H9 (cell line): ENCODE measurements at places on chromosomes 7 and 10. TPM values are rescaled to one million over a fixed set of nuclear protein-coding genes. Genes with fewer than 3 reads are reported as not detected.
A peak's percentile ranks its signal among the peaks of the same experiment; 100 is the strongest.

AZGP1 gene
- total RNA-seq, result 0.24 TPM in 1 of 2 replicates, not detected in the other

DNA sequence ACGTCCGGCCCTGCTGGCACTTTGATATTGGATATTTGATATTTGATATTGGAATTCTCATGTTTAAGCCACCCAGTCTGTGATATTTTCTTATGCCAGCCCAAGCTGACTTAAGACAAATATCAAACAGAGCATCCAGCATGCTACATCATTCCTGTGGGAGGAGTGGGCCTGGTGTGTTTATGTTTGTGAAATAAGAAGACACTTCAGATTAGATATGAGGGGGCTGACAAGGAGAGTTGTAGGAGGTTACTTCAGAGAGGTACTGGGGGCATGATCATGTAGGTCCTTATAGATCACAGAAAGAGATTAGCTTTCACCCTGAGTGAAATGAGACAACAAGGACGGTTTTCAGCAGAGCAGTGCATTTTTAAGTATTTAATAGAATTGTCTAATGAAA lies 382.9 kb downstream of the SEMA3D start:
- DNase-seq, result no peak
- H3K4me1 ChIP-seq, result no peaks in the 10 kb centered on the region
- no peak overlapping the region for H3K4me3 ChIP-seq
- no peaks in the 10 kb centered on the region for H3K27me3 ChIP-seq

GRCh38 chr7:150380463-150380862 lies 1.3 kb downstream of the ZNF775 start:
- H3K4me3 ChIP-seq, result peak overlapping the region; percentile 87
- no peaks in the 10 kb centered on the region for H3K27me3 ChIP-seq
- peaks cover 22% of the 10 kb centered on the region for H3K4me1 ChIP-seq
- DNase-seq, result no peak
- no peak overlapping the region for H3K27ac ChIP-seq

FFAR4 gene
- total RNA-seq, result not detected in 2 replicates

IDI2 gene
- not detected in 2 replicates for total RNA-seq

PILRA gene
- 3.2 and 3.3 TPM in 2 replicates for total RNA-seq

GRCh38 chr10:68406111-68406814 lies 814 bp downstream of the RUFY2 start:
- no peaks in the 10 kb centered on the region for H3K4me1 ChIP-seq
- H3K27me3 ChIP-seq, result no peaks in the 10 kb centered on the region
- H3K4me3 ChIP-seq, result peak overlapping the region; percentile 93
- H3K27ac ChIP-seq, result no peak overlapping the region

DNA sequence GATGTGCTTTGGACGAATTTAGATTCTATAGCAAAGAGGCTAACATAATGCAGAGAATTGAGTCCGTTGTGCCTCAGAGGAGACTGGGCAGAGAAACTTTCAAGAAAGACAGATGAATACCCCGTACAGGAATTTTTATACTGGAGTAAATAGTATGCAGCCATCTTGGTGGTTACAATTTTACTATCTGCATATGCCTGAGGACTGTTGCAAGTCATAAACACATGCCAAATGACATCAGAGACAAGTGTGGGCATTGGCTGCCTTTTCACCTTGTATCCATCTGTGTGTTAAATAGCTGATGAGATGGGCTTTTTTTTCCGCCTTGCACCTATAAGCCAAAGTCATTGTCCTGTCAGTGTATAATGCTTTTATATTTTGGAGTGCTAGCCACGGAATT lies 267.5 kb upstream of the SP4 start:
- no peak overlapping the region for H3K4me3 ChIP-seq
- no peak for DNase-seq
- H3K4me1 ChIP-seq, result no peaks in the 10 kb centered on the region
- no peak overlapping the region for H3K27ac ChIP-seq
- peaks cover 7% of the 10 kb centered on the region for H3K36me3 ChIP-seq
- no peaks in the 10 kb centered on the region for H3K27me3 ChIP-seq

- no peaks in the 10 kb centered on the region for H3K4me1 ChIP-seq
- no peaks in the 10 kb centered on the region for H3K27me3 ChIP-seq
- H3K4me3 ChIP-seq, result no peak overlapping the region
- no peak overlapping the region for H3K27ac ChIP-seq
- DNase-seq, result no peak
Observed at GRCh38 chr7:104160375-104160774, 47.4 kb downstream of the ORC5 start.

LRIT1 gene
- total RNA-seq, result not detected in 2 replicates

DNA sequence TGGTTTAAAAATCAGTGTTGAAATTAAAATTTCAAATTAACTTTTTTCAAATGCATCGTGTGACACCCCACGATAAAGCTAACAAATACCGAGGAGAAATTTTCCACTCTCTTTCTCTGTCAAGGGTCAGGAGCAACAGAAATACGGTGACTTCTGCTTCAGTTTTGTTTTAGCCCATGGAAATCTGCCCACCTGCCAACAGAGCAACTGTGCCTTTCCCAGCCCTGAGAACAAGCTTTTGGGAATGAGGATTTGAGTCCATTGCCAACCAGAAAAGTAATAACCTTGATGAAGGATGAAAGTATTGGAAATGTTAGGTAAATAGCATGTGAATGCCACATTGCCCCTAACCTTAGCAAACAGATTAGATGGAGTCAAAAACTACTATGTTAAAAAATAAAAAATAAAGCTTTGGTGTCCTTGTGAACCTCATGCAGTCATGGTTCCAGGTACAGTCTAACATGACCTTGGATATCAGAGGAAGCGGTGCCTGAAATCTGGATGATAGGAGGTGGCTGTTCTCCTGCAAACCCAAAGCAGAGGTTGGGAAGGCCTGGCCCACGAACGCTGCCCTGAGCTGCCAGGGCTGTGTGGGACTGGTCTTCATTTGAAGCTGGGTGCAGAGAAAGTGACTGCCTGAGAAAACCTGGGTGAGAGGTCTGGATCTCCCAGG lies 296.8 kb downstream of the ELMO1 start:
- DNase-seq, result no peak
- no peaks in the 10 kb centered on the region for H3K4me1 ChIP-seq
- H3K27ac ChIP-seq, result no peak overlapping the region
- no peaks in the 10 kb centered on the region; the same call in 1 of the 3 replicates for H3K36me3 ChIP-seq

CCL24 gene
- not detected in 2 replicates for total RNA-seq

ZNF775 gene
- 9.7 and 10.5 TPM in 2 replicates for total RNA-seq

DNA sequence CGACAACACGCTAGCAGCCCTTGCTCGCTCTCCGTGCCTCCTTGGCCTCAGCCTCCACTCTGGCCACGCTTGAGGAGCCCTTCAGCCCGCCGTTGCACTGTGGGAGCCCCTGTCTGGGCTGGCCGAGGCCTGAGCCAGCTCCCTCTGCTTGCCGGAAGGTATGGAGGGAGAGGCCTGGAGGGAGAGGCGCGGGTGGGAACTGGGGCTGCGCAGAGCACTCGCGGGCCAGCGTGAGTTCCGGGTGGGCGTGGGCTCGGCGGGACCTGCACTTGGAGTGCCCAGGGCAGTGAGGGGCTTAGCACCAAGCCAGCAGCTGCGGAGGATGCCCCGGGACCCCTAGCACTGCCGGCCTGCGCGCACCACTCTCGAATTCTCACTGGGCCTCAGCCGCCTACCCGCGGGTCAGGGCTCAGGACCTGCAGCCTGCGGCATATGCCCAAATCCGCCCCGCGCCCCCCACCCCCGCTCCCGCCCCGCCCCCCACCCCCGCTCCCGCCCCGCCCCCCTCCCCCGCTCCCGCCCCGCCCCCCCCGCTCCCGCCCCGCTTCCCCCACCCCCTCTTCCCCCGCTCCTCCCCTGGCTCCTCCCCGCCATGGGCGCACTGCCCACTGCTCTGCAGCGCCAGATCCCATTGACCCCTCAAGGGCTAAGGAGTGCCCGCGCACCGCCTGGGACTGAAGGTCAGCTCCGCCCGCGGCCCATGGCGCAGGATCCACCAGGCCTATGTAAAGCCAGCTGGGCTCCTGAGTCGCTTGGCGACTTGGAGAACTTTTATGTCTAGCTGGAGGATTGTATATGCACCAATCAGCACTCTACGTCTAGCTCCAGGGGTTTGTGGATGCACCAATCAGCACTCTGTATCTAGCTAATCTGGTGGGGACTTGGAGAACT lies 15.9 kb upstream of the ACBD5 start:
- no peak for DNase-seq
- H3K27ac ChIP-seq, result no peak overlapping the region
- no peak overlapping the region for H3K4me3 ChIP-seq
- peaks cover 7% of the 10 kb centered on the region for H3K36me3 ChIP-seq
- peaks cover 3% of the 10 kb centered on the region; the same call in 1 of the 2 replicates for H3K27me3 ChIP-seq
- no peaks in the 10 kb centered on the region for H3K4me1 ChIP-seq

HMX2 gene
- total RNA-seq, result 0.35 and 0.46 TPM in 2 replicates

GRCh38 chr10:54985732-54986131 lies 184.7 kb upstream of the PCDH15 start:
- H3K36me3 ChIP-seq, result peaks cover 6% of the 10 kb centered on the region; the same call in 1 of the 2 replicates
- H3K27ac ChIP-seq, result no peak overlapping the region
- no peak for DNase-seq
- H3K4me1 ChIP-seq, result no peaks in the 10 kb centered on the region
- no peaks in the 10 kb centered on the region for H3K27me3 ChIP-seq

DNA sequence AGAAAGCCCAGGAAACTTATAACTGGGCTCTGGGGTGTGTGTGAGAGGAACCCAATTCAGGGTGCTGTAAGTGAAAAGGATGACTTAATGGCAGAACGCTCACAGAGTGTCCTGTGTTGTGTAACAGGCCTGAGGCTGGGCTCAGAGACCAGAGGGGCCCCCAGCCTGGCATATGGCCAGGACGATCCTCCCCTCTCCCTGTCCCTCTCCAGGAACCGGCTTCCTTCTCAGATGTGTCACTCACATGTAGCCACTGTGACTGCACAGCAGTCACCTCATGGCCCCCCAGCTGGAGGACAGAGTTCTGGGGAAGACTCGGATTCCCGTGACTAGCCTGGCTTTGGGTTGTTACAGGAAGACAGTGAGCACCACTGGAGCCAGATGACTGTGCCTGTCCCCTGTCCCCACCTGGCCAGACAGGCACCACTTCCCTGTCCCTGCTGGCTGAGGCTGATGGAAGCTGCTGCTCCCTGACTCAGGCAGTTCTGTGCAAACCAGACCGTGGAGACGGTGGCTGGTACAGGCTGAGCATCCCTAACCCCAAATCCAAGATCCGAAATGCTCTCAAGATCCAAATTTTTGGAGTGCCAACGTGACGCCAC lies 220.5 kb downstream of the MLLT10 start:
- no peaks in the 10 kb centered on the region for H3K27me3 ChIP-seq
- no peaks in the 10 kb centered on the region for H3K36me3 ChIP-seq
- no peak for DNase-seq
- H3K27ac ChIP-seq, result no peak overlapping the region
- H3K4me1 ChIP-seq, result peaks cover 9% of the 10 kb centered on the region; the same call in 1 of the 2 replicates

DNA sequence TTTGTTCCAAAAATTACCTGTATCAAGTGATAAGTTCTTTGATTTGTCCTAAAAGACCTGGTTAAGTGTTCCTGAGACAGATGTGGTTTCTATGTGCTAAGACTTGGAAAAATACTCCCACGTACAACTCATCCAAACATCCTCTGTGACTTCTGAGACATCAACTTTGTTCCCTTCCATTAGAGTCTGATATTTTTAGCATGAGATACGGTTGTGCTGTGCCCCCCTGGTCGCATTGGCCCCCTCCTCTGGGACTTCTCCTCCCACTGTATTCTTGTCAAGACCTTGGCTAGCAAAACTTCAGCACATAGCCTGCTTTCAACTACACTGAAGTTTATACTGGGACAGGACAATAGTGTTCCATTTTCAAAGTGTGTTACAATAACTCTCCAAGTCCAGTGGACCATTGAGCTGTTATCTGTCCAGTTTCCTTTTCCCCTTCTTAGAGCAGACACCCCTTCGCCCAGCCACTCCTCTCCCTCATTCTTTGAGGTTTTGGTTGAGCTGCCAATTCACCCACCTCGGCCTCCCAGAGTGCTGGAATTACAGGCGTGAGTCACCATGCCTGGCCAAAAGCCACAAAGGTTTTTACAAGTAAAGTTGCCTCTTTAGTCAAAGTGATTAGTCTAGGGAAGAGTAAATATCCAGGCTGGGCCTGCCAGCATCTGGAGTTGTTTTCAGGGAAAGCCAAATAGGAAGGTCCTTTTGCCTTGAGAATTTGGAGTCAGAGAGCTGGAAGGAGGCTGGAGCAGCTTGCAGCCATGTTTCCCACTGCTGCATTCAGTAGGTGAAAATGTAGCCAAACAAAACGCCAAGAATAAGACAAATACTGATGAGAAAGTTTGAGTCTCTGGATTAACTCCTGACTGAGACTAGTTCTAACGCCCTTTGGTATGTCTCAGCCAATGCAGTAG lies 17.8 kb upstream of the PDLIM1 start:
- no peaks in the 10 kb centered on the region for H3K27me3 ChIP-seq
- no peak overlapping the region for H3K4me3 ChIP-seq
- no peaks in the 10 kb centered on the region for H3K36me3 ChIP-seq
- H3K4me1 ChIP-seq, result peaks cover 23% of the 10 kb centered on the region
- H3K27ac ChIP-seq, result no peak overlapping the region

- no peaks in the 10 kb centered on the region for H3K27me3 ChIP-seq
- no peak overlapping the region for H3K27ac ChIP-seq
- DNase-seq, result no peak
- no peaks in the 10 kb centered on the region for H3K36me3 ChIP-seq
Observed at GRCh38 chr10:24008164-24009091, 200.5 kb upstream of the KIAA1217 start.

HOXA11 gene
- total RNA-seq, result not detected in 2 replicates

SKIDA1 gene
- 5.4 and 5.9 TPM in 2 replicates for total RNA-seq

DNA sequence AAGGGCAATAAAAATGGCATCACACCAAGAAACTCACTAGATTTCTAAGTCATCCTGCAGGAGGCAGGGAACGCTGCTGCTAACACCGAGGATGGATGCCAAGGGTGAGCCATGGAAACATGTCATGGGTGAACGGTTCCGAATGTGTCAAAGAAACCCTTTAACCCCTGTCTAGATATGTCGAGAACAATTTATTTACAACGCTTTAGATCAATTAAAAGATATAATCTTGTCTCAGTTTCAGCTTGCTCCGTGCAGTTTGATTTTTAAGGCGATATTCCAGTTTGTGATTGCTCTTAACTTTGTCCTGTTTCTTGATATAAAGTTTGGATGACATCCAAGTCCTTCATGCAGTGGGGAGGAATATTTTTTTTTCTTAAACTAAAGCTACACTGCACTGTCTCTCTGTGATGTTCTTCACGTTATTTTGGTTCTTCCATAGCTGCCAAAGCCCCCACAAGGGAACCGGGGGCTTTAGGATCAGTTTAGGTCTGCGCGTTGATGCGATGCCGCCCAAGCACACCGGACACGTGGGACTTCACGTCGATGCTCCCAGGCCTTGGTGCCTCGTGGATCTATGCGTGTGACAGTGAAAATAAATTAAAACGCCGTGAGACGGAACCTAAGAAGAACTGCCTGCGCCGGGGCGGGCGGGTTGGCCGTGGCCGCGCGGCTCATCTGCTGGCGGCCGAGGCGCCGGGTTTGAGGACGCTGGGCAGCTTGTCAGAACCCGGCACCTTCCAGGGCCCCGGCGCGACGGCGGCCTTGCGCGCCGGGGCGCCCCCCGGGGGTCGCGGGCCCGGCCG lies 220.3 kb downstream of the PHTF2 start:
- H3K4me3 ChIP-seq, result peak overlapping the region; percentile 86
- no peaks in the 10 kb centered on the region for H3K4me1 ChIP-seq
- H3K36me3 ChIP-seq, result no peaks in the 10 kb centered on the region
- H3K27me3 ChIP-seq, result peaks cover 2% of the 10 kb centered on the region; the same call in 1 of the 2 replicates
- H3K27ac ChIP-seq, result no peak overlapping the region
